ENCODE measurements at places on chromosomes 16 and 17.
A peak's percentile ranks its signal among the peaks of the same experiment; 100 is the strongest.

DNA sequence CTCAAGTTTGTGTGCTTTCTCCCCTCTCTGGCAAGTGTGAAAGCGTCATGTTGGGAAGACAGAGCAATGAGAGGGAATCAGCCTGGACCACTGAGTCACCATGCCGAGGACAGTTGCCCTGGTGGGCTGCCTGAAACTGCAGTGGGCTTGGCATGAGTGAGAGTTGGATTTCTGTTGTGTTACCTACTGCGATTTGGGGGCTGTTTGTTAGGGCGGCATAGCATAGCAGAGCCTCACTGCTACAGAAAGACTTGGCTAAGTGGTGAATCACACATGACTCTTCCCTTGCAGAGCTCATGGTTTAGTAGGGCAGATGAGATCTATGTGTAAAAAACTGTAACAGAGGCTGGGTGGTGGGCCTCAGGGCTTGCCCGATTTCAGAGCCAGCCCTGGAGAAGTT, 324.6 kb downstream of the C16orf95 start:
- DNase-seq, result no peak

GRCh38 chr17:48100160-48100559, 1.1 kb downstream of the CBX1 start:
- DNase-seq, result peak; percentile 70

DNA sequence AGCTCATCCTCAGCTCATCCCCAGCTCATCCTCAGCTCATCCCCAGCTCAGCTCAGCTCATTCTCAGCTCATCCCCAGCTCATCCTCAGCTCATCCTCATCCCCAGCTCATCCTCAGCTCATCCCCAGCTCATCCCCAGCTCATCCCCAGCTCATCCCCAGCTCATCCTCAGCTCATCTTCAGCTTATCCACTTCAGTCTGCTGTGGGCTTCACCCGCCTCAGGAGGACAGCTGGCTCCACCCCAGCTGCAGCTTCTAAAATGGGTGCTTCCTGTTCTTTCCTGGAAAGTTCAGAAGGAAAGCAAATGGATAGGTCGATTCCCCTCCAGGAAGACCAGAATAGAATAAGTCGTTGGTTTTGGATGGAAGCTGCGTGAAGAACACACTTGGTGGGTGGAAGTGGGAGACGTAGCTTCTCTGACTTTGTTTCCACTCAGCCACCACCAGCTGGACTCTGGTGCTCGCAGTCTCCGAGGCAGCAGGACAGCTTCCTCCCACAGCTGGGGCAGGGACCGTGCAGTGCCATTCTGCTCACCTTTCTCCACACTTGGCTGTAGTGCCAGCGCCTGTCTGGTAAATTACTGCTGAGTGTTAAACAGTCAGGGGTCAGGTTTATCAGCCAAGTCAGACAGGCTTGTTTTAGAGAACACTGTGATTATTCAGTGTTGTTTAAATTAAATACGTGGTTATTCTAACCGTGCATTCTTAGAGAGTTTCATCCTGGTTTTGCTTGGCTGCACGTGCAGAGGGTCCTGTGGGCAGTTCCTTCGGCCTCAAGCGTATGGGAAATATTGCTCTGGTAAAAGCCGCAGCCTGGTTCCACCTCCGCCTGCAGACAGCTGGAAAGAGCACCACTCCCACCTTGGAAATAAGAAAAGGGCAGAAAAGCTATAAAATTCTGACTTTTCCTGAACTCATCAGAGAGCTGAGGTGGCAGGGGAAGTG, 61.0 kb upstream of the CHMP6 start:
- DNase-seq, result no peak

DNA sequence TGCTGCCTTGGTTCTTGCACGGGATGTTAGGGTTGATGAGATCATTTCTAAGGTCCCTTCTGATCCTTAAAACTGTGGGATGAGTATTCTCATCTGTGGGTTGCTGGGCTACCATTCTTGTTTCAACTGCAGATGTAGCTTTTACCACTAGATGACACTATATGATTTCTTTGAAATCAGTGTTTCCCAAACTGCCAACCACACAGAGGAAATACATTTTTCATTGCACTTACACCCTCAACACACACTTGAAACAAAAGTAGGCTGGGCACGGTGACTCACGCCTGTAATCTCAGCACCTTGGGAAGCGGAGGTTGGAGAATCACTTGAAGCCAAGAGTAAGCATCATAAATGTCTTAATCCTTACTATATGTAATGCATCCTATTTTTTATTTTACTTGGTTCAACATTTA, 15.3 kb downstream of the LCMT1 start:
- peak; percentile 67 for DNase-seq

- DNase-seq, result no peak
Measured at GRCh38 chr17:16814439-16814838, 124.4 kb downstream of the CCDC144A start.

DNA sequence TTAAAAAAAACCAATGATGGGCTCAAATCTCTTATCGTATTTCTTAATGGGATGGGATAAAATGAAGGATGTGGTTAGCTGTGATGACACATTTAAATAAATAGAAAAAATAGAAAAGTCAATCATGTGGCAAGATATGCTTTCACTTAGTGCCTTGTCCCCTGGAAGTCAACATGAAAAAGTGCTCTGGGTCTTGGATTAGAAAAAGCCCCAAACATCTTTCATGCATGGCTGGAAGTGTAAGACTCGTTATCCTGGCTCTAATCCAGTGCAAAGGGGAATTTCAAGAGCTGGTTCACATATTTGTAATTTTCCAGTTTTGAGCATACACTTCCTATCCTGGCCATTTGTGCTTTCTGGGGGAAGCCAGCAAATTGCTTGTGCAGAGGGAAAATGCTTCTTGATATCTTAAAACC, 160.9 kb downstream of the MAP2K6 start:
- peak; percentile 93 for DNase-seq

- no peak for DNase-seq
Measured at GRCh38 chr17:81737947-81738800, 26.1 kb downstream of the SLC25A10 start.

GRCh38 chr17:39662551-39663339, 2.4 kb upstream of the TCAP start:
- DNase-seq, result no peak

DNA sequence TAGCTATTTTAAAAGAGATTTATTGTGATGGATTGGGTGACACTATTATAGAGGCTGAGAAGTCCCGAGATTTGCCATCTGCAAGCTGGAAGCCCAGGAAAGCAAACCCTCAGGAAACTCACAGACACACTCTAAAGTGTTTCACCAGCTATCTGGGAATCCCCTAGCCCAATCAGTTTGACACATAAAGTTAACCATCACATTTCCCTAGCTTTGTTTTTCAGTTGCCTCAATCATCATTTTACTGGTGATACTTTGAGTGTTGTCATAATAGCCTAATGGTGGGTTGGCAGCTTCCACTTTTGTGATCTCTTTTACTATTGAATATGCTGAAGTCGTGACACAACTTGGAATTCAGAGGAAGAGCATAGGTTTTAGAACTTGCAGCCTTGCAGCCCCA, 1.8 kb downstream of the SGF29 start:
- DNase-seq, result no peak

GRCh38 chr17:45794840-45795239, 10.7 kb downstream of the CRHR1 start:
- no peak for DNase-seq

DNA sequence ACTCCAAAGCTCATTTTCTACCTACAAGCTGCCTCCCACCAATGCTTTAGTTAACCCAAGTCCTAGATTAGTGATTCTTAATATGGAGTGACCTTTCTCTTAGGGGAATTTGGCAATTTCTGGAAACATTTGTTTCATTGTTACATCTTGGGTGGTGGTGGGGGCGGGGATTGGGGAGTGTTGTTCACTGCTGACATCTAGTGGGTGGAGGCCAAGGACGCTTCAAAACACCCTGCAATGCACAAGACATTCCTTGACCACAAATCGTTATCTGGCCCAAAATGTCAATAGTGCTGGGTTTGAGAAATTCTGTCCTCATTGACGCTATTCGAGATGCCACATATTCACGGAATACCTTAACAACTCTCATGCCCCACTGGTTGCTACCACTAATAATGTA, 282.9 kb downstream of the RBFOX1 start:
- no peak for DNase-seq

GRCh38 chr16:14434860-14435259, 195.2 kb downstream of the PARN start:
- DNase-seq, result peak; percentile 41

- no peak for DNase-seq
Measured at GRCh38 chr16:82082543-82083244, 47.6 kb downstream of the HSD17B2 start.

DNA sequence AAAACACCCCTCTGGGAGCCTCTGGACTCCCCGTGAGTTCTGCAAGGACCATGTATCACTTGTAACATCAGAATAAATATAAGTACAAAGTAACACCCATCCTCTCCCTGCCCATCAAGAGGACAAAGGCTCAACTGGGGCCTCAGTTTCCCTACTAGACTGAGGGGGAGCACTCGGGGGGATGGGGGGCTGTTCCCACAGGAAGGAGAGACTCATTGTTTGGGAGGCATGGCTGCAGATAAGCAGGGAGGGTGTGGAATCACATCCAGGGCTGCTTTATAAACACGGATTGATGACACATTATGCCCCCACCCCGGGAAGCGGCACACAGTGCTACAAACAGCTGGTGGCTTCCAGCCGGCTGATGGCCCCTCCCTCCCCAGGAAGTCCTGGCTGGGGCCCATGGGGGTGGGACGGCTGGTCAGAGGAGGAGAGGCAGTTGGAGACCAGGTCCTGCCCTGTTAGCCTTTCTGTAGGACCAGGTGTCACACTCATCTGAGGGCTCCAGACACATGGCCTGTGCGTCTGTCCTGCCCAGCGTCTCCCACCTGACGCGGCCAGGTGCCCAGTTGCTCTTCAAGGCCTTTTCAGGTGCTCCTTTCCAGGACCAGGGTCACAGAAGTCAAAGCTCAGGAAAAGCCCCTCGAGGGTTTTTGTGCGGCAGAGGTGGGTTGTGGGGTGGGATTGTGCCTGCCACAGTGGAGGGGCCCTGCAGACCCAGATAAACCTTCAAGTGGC, 1.3 kb upstream of the MPG start:
- peak; percentile 83 for DNase-seq

DNA sequence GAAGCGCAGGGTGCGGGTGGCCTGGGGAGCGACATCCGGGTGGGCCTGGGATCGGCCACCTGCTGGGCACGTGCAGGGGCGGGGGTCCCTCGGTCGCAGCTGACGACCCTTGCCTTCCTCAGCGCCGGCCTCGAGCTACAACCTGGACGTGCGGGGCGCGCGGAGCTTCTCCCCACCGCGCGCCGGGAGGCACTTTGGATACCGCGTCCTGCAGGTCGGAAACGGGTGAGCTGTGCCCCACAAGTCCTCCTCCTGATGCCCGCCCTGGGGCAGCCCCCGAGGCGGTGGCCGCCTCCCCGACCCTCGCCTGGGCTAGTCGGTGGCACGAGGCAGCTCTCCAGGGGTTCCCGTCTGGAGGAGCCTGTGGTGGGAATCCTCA, 1.5 kb downstream of the ITGAL start:
- DNase-seq, result no peak

DNA sequence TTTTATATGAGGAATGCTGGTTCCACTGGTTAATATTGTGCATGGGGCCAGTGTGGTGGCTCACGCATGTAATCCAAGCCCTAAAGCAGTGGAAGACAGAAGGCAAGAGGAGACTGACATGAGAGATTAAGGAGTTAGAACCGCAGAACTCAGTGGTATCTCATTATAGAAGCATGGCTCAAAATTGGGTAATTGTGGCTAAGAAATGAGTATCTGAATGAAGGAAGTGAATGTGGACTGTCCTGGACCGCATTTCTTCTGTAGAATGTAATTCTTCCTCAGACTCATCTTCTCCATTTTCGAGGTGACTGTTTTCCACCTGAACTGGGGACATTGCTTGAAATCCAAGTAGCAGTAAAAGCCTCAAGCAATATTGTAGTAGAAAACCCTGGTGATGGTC, 42.6 kb upstream of the CDR2 start:
- no peak for DNase-seq

DNA sequence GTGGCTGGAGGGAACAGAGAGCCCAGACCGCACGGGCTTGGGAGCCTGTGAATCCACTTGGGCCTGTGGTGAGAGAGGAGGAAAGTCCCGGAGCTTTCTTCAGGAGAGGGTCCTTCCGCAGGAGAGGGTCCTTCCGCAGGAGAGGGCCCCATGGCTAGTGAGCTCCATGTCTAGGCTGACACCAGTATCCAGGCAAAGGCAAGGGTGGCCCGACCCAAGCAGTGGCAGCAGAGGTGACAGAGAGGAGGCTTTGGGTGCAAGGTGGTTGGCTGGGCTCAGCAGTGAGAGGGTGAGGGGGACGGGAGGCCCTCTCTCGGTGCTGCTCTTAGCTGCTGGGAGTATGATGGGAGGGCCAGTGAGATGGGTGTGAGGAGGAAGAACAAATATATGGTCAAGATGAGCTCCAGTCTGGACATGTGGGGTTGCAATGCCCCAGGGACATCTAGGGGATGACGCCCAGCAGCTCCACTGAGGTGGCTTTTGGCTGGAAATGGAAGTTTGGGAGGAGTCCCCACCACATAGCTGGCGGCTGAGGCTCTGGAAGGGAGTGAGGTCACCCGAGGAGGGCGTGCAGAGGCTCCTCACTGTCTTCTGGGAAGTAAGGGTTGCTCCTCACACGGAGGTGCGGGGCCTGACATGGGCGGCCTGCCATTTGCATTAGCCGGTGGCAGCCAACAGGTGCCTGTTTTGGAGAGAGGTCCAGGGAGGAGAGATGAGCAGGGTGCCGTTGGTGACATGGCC, 2.3 kb upstream of the HSD3B7 start:
- peak; percentile 27 for DNase-seq

GRCh38 chr17:5541610-5542202, 42.6 kb downstream of the NLRP1 start:
- no peak for DNase-seq

- no peak for DNase-seq
Measured at GRCh38 chr17:65487161-65487560, 74.3 kb downstream of the AXIN2 start.

DNA sequence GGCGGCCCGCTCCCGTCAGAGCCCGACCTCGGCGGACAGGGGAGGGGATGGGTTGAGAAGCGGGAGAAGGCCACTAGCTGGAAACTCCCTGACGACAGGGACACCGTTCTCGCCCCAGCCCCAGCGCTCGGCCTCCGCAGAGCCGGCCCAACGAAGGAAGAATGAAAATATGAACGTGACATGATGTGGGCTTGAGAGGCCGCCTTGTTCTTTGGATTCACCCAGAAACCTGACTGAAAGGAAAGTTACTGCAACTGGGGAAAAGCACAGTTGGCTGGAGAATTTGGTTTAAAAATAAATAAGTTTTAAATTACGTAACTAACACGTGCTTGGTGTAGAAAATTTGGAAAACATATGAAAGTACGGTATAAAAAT, 21.1 kb downstream of the NPTX1 start:
- no peak for DNase-seq

DNA sequence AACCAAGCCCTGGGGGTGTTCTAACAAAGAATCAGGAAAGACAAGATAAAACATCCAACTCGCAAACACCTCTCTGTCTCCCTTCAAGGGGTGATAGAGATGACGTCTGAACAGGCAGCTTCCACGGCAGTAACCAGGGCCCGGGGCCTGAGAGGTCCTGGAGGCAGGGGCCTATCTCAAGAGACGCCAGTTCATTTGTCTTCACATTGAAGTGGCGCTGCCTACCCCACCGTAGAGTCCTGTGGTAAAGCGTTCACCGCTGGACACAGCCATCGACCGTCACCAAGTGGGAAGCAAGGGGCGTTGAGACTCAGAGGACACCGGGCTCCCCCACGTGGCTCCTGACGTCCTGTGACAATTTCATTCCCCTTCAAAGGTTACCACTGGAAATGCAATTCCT, 21.4 kb downstream of the UTS2R start:
- no peak for DNase-seq

- no peak for DNase-seq
Measured at GRCh38 chr17:76645481-76645880, 1.9 kb upstream of the ST6GALNAC1 start.

Measured in fibroblast of skin of scalp (primary cell).